Stimulated activated CD4-positive, alpha-beta T cell treated with anti-CD3 and anti-CD28 coated beads, Interleukin-2, amount 100 ng/mL, for 4 hours (primary cell): ENCODE measurements at places on chromosomes 6 and 20.

DNA sequence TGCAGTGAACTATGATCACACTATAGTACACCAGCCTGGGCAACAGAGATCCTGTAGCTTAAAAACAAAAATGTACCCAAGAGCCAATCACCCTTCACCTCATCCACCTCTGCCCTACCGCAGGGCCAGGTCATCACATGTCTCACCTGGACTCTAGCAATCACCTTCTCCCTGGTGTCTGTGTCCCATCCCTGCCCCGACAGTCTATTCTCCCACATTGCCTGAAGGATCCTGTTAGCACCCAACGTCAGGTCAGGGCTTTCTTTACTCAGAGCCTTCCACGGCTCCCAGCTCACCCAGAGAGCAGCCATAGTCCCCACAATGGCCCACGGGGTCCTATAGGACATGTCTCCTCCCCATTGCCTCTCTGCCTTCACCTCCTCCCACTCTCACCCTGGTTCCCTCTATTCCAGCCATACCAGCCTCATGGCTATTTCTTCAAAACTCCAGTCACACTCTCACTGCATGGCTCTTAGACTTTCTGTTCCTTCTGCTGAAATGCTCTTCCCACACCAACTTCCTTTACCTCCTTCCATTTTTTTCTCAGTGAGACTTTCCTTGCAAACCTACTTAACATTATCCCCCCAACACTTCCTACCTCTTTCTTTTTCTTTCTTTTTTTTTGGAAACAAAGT lies 22.5 kb upstream of the ARFGEF2 start:
- DNase-seq: no peak

- DNase-seq: no peak
Measured at GRCh38 chr20:25499031-25499430, 86.3 kb downstream of the NINL start.

DNA sequence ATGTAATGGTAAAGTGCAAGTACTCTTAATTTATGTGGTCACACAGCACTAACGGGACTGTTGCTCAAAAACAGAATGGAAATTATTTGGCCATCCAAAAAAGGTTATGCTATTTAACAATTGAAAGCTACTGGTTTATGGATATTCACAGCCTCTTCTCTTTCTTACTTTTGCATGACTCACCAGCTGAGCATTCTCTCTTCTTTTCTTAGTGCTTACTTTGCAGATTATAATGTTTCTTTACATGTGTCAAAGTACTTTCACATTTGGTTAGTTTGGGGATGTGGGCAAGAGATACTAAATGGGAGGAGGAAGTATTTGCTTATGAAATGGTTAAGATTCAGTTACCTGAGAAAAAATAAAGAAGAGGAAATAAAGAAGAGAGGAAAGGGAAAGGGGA lies 610.5 kb downstream of the HTR1B start:
- no peak for DNase-seq

DNA sequence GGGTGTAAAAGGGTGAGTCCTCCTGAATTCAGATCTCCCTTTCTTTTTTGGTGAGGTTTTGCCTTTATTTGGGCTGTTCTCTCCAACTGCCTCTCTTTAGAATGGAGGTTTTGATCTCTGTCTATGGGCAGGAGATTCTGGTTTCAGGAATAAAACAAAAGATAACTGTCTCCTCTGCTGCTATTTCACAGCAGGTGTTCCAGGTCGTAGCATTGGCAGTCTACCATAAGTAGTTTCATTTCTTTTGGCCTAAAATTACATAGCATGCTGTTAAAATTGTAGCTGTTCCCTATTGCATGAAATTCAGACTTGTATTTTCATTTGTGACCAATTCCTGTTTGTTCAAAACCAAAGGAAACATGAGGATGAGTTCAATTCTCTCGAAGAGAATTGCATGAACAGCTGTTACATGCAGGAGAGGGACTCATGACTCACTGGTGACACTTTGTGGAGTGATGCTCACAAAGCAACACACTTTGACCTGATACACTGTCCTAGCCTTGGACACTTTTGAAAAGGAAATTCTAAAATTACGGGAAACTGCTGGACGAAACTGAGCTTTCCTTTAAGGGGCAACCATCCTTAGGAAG lies 76.8 kb upstream of the SIRPG start:
- DNase-seq: peak; percentile 25

DNA sequence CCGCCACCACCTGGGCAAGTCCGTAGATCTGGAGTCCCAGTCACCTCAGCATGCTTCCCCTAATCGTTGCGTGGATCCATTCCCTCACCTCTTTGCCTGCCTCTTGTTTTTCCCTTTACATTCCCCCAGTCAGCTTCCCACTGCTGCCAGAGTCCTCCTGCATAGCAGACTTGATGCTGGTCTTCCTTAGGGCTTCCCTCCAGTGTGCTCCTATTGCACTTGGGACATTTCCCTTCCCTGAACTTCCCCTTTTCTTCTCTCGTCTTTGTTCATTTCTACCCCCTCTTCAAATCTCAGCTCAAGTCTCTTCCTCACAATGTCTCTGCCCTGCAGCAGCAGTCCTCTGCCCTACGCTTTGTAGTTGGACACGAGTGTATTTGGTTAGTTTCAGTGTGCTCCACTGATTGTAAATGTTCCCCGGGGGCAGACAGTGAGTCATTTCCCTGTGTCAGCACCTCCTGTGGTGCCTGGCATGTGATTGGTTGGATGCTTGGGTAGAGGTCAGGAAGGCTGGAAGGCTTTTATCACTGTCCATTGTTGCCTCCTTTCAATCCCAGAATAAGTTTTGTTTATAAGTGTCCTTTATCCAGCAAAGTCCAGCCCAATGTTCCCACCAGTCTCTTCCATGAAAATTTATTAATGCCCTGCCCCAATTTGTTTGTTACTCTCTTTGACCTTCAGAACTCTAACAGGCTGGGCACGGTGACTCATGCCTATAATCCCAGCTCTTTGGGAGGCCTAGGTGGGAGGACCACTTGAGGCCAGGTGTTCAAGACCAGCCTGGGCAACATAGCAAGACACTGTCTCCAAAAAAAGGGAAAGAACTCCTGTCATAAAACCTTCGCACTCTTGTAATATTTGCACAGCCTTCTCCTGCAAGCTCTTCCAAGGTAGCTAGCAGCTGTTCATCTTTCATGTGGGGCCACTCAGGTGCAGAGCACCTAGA lies 38.3 kb downstream of the FAM120B start:
- no peak for DNase-seq

DNA sequence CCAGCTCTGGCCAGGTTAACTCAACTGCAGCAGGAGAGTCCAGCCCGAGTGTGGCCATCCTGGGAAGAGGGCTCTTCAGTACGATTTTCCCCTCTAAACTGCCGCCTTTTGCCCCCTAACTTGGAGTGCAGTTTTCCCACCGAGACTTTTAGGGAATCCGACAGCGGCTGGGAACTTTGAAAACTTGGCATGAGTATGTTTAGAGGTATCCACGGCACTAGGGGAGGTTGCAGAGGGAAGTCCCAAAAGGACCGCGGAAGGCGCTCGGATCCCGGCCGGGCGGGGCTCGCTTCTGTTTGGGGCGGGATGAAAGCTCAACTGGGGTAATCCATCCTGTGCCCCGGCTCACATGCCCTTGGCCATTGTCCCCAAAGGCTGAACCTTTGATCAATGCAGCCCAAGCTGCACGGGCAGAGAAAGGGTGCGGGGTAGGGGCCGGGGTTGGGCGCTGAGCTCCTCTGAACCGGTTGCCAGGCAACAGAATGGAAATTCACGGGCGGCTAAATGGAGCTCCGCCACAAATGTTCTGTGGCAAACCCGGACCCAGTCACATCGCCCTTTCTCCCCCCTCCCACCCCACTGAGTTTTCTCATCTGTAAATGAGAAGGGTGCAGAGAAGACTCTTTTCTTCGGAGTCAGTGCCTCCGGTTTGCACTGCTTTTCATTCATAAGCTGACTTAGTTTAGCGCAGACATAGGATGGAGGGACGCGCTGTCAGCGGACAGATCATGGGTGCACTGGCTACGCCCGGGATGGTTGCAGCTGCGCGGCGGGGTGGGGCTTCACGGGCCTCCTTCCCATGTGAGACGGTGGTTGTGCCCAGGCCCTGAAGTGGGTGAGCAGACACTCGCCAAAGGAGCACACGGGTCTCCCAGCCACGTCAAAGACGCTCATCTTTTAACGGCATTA lies 2.3 kb downstream of the BMP6 start:
- DNase-seq: no peak

- DNase-seq: no peak
Measured at GRCh38 chr20:45998761-45999160, 9.9 kb upstream of the MMP9 start.

- DNase-seq: no peak
Measured at GRCh38 chr20:18380908-18381529, 85.8 kb downstream of the DZANK1 start.

- DNase-seq: no peak
Measured at GRCh38 chr20:58760856-58761255, 68.3 kb downstream of the NPEPL1 start.

GRCh38 chr20:10115021-10115420 lies 80.2 kb downstream of the ANKEF1 start:
- DNase-seq: no peak

GRCh38 chr6:106377061-106377540 lies 16.6 kb downstream of the CRYBG1 start:
- DNase-seq: no peak

- DNase-seq: no peak
Measured at GRCh38 chr6:55913228-55914195, 38.1 kb upstream of the BMP5 start.

- no peak for DNase-seq
Measured at GRCh38 chr6:87922196-87922946, 125.3 kb upstream of the SPACA1 start.

GRCh38 chr6:31739639-31740396 lies at the start of gene MSH5:
Gene MSH5, plus strand, starts transcription at chr6:31740005. Its CDS starts 462 bp downstream, at chr6:31740467.
- peak; percentile 93 for DNase-seq

DNA sequence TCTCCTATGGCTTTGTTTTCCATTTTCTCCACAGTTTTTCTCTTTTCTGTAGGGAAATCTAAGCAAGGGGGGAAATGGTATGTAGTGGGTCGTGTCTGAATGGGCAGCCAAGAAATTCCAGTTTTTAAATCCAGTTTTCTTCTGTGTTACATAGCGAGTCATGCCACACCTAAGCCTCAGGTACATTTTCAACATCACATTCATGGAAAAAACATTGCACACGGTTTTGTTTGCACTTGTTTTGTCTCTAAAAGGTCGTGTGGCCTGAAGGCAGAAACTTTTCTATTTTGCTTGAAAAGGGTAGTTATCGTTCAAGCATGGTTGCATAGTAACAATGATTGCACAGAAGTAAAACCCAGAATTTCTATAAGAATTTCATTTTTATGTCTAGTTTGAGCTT lies 70.5 kb downstream of the MOXD1 start:
- no peak for DNase-seq
